HuH-7.5 (cell line): ENCODE measurements at places on chromosomes 5 and 9.

DNA sequence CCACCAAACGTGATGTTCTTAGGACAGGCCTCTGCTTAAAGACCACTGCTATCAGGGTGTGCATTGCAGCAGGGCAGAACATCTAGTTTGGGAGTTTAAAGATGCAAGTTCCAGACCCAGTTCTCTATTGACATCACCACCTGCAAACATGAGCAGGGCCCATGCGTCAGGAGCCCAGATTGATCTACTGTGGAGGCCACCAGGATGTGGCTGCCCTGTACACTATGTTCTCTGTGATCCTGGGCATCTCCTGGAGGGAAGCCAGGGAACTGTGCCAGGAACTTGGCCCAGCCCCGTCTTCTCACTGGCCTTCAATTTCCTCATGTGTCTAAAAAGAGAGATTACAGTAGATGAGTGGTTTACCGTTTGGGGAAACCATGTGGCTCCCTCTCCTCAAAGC, 87.1 kb downstream of the PDE6A start:
- no peak for DNase-seq

GRCh38 chr5:86461169-86461956, 156.4 kb upstream of the COX7C start:
- DNase-seq: no peak

GRCh38 chr5:93422652-93423280, 158.3 kb downstream of the NR2F1-AS1 start:
- DNase-seq: no peak

GRCh38 chr9:25648116-25648515, 30.1 kb downstream of the TUSC1 start:
- DNase-seq: no peak

- no peak for DNase-seq
These were observed 24.0 kb downstream of the CHD1 start for GRCh38 chr5:98904780-98905179.

DNA sequence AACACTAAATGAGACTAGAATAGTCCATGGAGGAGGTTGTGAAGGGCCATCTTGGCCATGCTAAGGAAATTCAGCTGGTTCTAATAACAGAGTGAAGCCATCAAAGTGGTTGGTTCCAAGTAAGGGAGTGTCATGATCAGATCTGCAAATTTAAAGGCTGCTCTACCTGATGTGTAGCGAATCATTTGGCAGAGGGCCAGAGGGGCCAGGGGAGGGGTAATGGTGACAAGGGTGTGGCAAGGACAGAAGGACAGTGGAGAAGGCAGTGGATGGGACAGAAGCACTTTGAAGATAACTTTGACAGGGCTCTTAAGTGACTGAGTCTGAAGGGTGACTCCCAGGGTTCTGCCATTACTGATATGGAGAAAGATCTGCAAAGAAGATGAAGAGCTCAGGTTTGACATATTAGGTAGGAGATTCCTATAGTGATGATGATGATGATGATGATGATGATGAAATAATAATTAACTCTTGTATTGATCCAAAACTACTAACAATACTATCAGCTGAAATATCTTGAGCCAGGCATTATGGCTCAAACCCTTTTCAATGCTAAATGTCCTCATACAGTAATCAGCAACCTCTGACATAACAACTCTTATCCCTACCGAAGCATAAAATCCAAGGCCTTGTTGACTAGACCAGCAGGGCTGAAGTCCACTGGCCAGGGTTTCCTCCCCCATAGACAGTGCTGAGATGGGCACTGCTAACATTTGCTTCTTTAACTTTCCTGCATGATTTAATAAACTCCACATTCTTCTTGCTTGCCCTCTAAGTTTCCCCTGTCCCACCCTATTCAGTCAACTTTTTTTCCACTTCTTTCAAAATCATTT, 20.0 kb downstream of the KIAA1191 start:
- DNase-seq: no peak

DNA sequence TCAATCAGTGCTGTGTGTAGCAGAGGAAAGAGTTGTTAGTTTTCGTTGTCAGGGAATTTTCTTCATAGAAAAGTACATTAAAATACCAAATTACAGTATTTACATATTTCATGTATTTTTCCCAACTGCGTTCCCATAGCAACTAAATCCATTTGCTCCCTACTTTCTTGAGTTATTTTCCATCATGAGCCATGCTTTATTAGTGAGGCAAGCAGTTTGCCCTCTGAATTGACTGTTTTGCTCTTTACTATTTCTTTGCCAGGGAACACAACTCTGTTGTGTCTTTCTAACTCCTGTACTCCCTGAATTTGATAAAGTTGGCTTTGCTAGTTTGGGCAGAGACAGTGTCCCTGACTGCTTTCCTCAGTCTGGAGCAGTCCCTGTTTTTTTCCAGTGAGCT, 276.2 kb upstream of the SLC30A5 start:
- DNase-seq: no peak

DNA sequence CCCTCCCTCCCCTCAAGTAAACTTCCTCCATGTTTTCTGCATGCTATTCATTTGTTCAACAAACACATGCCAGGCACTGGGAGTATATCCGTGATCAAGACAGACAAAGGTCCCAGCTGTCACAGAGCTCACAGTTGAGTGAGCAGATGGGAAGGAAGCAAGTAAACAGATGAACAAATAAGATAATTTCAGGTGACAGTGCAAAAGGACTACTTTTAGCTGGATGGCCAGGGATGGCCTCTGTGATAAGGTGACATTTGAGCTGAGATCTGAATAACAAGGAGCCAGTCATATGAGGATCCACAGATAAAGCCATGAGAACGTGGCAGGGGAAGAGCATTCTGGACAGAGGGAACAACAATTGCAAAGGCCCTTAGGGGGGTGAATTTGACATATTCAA, 121.7 kb upstream of the RAD23B start:
- no peak for DNase-seq

DNA sequence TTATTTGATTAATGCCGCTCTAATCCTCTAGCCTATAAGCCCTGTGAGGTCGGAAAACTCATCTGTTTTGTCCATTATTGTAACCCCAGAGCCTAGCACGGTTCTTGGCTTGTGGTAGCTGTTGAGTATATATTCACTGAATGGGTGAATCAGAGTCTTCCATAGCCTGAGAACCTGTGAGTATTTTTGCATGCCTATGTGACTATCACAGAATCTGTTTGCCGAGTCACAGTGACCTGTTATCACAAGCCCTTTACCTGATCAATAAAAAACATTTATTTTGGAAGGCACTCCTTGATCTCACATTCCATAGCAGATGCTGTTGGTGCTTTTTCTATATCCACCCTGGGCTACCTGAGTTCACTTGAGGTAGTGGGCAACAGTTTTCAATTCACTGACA, 125.0 kb upstream of the STC2 start:
- DNase-seq: no peak

DNA sequence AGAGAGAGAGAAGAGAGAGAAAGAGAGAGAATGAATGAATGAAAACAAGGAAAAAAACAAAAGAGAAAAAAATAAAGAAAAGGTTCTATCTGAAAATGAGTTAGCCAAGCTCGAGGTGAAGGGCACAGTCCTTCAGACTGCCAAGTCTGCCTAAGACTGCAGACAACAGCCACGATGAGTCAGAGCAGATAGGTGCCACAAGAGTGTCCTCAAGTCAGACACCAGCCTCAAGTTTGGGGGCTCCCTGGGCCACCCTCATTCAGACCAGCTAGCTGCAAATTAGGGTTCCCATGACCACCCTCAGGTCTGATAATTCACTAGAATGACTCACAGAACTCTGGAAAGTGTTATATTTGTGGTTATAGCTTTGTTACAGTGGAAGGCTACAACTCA, 13.9 kb upstream of the HABP4 start:
- no peak for DNase-seq

GRCh38 chr5:1524799-1525623, 1.3 kb upstream of the LPCAT1 start:
- DNase-seq: no peak

DNA sequence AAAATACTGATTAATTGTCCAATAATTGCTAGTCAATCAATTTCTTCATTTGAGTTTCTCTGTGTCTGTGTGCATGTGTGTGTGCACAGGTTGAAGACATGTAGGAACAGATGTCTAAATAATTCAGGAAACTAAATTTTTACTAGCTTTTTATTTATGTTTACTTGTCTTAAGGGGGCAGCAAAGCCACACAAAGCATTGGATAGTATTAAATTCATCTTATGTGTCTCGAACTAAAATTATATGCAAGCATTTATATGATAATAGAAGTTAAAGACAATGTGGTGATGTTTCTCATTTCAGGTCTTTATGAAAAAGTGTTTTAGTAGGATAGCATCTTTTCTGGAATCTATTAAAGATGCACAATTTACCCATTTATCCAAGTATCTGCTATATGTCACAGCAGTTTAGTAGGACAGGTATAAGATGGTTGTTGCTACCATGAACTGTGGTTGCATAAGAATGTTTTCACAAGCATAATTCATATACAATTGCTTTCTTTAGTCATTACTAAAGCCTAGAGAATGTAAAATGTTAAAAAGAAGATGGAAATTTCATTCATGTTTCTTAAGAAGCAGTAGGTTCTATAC, 784.6 kb upstream of the NUDT12 start:
- no peak for DNase-seq

GRCh38 chr9:14251154-14252071, 62.5 kb downstream of the NFIB start:
- DNase-seq: peak; percentile 6

GRCh38 chr9:38031594-38031993, 37.4 kb downstream of the SHB start:
- no peak for DNase-seq

GRCh38 chr9:123757547-123757946, 172.4 kb downstream of the DENND1A start:
- no peak for DNase-seq
